ENCODE measurements at places on chromosomes 4 and X.

DNA sequence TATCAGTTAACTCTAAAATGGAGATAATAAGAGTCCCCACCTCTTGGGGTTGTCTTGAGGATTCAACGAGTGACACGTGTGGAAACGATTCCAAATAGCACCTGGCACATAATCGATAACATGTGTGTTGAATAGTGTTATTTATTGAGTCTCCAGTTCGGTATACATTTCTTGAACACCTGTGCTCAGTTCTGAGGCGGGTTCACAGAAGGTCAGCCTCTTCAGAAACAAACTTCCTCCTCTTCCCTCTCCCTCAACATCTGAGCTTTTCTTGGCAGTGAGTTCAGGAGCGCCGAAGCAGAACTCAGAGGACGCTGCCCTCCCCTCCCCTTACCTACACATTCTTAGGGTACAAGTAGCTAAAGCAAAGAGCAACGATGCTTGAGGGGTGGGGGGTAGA is 934 bp downstream of the PDHA1 start:
- no peak for DNase-seq

- DNase-seq: no peak
Observed at GRCh38 chrX:40104985-40105834, 7.5 kb upstream of the BCOR start.

- DNase-seq: no peak
Observed at GRCh38 chr4:81635739-81636138, 164.0 kb upstream of the RASGEF1B start.

- no peak for DNase-seq
Observed at GRCh38 chrX:109684136-109684535, 48.9 kb downstream of the ACSL4 start.

DNA sequence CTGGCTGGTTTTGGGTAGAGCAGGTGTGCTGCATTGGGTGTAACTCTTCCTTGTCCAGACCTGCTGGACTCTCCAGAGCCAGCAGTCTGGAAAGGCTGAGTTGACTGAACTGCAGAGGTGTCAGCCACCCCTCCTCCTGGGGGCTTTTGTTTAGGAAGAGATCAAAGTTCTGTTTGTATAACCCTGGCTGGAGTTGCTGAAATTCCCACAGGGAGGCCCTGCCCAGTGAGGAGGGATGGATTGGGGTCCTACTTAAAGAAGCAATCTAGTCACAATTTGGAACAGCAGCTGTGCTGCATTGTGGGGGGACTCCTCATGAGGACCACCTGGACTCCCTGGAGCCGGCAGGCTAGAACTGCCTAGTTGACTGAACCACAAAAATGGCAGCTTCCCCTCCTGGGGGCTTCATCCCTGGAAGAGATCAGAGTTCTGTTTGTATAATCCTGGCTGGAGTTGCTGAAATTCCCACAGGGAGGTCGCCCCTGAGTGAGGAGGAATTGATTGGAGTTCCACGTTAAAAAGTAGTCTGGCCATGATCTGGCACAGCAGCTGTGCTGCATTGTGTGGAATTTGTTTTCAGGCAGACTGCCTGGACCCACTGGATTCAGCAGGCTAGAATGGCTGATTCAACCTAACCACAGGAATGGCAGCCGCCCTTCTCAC is 264.9 kb upstream of the ZC4H2 start:
- no peak for DNase-seq
